Prostate gland (tissue), 2 donors: ENCODE measurements at places on chromosomes 4 and X.

DNA sequence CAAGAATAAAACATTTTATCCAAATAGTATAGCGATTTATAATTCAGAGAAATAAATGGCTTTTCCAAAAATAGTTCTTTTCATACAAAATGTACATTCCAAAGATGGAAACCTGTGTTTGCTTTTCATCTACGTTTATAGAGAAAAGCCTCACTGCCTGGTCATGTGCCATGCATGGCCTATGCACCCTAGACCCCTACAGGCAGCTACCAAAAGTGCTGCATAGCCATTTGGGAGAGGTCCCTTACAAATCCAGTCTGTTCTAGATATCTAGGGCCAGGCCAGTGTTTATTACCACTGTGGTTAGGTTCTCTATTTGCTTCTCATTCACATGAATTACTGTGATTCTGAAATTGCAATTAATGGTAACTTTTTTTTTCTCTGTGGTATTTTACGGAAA, 17.2 kb downstream of the HMGB2 start:
- DNase-seq, result no peak

- no peak for DNase-seq
Measured at GRCh38 chr4:189185810-189186432, 754.8 kb upstream of the FRG1 start.

GRCh38 chrX:100341142-100341510, 68.9 kb downstream of the PCDH19 start:
- DNase-seq, result no peak

DNA sequence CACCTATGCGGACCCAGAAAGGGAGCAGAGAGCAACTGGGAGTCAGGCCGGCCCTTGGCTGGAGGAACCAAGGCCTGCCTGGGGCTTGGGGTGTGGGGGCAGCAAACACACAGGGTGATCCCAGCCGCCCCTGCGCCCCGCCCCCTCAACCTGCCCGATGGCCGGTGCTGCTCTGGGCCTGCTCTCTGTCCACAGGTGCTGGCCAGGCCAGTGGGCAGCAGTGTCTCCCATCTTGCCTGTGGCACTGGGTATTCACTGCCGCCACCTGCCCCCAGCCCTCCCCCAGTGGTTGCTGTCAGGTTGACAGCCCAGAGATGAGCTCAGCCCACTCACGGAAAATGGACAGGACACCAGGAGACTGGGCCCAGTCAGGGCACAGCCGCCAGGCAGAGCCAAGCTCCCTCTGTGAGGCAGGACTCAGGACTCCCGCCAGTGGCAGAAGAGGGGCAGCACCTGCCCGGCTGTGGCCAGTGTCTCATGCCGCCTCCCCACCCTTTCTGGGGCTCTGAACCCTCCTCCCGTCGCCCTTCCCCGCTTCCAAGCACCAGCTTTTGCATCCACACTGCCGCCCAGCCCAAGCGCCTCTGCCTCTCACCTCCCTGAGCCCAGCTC, 4.7 kb downstream of the NKX1-1 start:
- no peak for DNase-seq

DNA sequence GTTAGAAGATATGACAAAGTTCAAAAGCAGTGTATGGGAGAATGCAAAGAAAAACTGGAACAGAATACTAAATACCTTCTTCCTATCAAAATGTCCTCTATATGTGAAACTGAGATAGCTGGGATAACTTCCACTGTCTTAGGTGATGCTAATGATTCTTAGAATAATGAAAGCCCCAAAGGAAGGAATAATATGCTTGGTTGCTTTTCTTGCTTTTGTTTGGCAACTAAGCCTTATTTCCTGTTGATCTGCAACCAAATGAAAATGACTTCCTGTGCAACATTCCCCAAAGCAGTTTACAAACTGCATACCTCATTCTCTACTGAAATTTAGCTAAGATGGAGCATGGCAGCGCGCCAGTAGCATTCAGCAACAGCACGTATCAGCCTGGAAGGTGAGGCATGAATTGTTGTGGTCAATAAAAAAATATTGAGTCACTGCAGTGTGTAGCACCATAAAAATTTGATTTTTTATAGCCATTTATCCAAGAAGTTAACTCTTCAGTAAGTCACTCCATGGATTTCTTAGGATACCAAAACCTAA, 18.7 kb downstream of the NDNF start:
- DNase-seq, result no peak
